HS-5 (cell line): ENCODE measurements at places on chromosomes 4 and X.

- no peak for DNase-seq
Observed at GRCh38 chrX:36534900-36535299, 473.3 kb upstream of the FAM47C start.

- DNase-seq, result peak; percentile 81
Observed at GRCh38 chr4:165325732-165326512, 1.5 kb upstream of the MSMO1 start.

DNA sequence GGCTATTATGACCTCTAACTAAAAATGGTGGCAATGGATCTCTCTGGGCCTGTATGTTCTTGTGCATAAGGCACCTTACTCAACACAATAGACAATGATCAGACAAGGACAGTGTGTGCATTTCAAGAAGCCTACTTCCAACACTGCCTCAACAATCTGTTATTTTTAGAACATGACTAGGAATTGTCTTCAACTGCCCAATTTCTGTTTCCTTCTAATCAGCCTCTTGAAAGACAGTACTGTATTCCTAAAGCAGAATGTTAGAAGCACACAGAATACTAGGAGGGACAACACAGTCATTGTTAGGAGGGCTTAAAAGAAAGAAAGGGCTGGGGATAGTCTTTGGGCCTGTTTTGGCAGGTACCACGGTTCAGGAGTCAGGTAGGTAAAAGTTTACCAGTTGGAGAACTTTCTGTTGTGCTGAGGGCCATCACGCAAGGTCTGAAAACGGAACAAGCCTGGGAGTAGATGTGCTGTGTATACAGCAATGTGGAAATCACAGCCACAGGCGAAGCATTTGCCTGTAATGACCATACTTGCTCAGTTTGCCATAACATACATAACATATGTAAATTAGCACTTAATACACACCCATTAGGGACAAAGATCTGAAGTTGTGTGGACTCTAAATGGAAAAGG, 100.8 kb upstream of the ATXN3L start:
- no peak for DNase-seq

DNA sequence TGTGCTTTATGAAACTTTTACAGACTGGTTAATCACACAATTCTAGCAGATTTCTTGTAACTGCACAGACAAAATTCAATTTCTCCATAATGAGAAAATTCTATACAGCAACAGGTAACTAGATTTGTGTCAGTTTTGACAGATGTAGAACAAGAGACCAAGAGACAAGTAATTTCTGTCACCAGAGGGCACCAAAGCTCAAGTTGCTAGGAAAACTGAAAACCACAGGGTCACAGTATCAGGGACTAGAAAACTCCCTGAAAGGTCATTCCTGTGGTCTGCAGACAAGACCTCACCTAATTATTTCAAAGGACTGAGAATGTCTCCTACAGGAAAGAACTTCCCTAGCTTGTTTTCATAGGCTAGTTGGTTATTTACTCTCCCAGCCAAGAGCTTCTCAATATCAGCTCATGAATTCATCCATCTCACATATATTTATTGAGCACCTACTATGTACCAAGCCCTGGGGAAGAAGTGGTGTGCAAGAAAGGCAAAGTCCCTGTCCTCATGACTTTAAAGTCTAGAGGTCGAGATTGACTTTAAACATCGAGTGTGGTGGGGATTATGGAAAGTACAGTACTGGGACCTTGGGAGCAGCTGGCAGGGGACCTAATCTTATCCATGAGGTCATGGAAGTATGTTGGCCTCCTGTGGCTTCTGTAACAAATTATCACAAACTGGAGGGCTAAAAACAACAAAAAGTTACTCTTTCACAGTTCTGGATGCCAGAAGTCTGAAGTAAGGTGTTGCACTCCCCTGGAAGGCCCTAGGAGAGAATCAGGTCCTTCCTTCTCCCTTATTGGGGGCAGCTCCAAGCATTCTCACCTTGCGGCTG, 47.8 kb upstream of the SETD7 start:
- no peak for DNase-seq

DNA sequence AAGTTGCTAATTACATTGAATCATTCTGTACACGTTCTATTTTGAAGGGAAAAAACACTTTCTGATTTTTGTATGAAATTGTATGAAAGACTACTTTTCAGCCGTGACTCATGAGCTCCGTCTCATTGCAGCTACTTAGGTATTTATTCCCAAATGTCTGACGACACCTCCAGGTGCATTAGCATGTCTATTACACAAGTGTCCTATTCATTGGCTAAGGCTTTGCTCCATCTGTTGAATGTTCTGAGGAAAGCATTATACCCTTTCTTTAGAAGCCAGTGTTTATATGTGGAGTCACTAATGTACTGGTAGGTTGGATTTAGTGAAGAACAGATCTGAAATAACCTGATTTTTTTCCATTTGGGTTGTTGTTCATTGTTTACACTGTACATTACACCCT, 51.8 kb downstream of the MAP7D3 start:
- DNase-seq, result no peak

DNA sequence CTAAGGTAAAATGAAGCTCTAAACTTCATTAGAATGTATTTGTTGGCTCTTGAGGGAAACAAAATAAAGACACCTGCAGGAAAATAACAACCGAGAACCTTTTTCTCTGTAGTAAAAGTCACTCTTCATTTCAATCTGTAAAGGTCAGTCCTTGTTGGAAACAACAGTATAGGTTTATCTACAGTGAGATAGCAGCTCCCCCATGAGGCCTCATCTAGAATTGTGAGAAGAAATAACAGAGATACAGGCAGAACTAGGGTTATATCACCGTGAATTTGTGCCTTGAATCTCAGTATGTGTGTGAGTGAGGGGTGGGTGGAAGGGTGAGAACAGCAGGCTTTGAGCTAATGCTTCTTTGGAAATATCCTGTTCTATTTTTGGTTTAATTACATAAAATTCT, 107.8 kb upstream of the FMR1 start:
- DNase-seq, result no peak

DNA sequence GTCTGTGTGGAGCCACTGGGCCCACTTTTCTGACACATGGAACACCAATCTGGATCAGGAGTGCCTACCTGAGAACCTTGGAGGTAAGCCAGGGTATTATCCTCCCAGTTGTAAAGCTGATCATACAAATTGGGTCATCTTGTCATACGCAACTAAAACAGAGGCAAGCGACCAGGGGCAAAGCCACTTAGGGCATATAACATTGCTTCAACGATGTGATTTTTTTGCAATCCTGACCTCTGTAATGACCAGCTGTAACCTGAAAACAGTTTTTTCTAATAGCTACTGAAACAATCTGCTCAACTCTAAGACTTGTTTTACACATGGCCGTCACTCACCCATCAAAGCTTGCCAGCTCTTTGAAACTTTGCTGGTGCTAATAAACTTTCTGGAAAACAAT, 261.5 kb upstream of the AGTR2 start:
- no peak for DNase-seq

DNA sequence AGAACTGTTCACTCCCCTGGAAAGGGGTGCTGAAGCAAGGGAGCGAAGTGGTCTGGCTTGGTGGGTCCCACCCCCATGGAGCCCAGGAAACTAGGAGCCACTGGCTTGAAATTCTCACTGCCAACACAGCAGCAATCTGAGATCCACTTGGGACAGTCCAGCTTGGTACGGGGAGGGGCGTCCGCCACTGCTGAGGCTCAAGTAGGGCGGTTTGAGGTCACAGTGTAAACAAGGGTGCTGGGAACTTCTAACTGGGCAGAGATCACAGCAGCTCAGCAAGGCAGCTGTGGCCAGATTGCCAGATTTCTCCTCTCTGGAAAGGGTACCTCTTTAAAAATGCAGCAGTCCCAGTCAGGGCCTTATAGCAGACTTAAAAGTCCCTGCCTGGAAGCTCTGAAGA, 53.9 kb upstream of the GALNTL6 start:
- DNase-seq, result no peak

DNA sequence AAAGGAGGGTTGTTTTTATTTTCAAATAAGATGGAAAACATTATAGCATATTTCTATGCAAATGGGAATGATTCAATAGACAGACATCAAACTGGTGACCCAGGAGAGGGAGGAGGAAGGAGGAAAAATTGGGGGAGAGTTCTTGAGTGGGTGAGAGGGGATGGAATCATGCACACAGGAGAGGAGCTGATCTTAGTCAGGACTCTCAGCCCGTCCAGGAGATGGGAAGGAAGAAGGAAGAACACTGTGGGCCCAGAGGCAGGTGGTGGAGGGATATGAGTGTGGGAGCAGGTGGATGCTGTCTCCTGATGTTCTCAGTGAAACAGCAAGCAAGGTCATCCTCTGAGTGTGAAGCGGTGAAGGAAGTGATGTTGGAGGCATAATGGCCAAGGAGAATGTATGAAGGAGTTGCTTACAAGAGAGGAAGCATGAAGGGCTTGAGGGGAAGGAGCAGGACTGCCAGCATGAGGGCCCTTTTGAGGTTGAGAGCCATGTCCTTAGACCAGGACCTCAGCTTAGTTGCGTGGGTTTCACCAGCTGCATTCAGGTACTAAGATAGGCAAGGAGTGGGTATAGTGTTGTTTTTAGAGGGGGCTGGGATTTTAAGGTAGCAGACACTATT, 161.7 kb upstream of the NAP1L5 start:
- no peak for DNase-seq

GRCh38 chr4:89336818-89337420, 29.3 kb upstream of the GPRIN3 start:
- no peak for DNase-seq

DNA sequence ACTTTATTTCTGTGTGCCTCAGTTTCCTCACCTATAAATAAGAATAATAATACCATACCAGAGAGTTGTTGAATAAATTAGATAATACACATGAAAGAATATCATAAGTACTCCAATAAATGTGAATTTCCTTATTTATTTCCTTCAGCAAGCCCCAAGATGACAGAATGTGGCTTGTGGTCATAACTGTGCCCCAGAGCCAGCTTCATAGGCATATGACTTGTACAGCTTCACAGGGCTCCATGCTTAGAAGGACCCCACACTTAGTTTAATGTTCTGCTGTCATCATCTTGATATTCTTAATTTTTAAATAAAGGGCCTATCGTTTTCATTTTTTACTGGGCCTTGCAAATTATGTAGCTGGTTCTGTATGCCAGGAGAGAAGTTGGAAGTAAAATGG, 25.3 kb downstream of the VSIG4 start:
- DNase-seq, result no peak

DNA sequence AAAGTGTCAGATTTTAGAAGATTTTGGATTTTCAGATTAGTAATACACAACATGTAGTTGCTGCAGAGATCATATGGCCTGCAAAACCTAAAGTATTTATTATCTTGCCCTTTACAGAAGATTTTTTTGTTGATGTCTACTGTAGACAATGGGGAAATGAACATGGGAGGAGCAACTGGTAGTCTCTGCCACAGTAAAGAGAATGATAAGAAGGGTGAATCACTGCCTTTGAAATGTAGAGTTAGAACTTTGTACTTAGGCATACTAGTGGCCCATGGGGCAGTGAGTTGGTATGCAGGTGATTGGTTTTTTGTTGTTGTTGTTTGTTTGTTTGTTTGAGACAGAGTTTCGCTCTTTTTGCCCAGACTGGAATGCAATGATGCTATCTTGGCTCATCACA, 50.1 kb downstream of the GAB1 start:
- DNase-seq, result no peak

- no peak for DNase-seq
Observed at GRCh38 chr4:53702334-53703266, 111.3 kb upstream of the LNX1 start.

DNA sequence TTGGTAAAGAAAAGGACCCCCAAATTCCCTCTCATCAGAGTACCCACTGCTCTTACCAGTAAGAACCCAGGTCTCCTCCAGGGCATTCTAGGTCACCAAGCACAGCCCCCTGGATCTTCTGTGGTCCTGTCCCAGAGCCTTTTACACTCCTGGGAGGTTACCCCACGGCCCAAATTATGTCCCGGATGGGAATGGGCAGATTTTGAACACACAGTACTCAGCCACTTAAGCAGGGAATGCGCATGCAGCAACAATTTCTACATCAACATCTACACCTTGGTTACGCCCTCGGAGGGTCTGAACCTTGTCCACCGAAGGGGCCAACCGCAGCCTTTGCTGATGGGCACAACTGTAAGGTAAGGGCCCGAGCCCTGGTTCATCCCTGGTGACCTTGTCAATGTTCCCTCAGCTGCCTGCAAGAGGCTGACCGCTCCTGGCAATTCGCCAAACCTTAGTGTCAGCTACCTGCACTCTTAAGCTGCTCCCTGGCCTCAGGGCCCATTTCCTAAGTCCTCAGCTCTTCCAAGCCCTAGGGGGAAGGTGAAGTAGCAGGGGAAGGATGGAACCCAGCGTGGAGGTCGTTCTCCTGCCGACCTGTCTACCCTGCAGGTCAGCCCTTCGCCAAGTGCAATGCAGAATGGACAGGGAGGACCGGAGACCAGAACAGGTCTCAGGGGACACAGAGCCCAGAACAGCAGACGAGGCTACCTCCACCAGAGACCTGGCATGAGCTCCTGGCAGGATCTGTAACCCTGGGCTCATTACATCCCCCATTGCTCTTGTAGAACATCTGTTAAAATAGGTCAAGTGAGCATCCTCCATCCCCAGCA, 5.9 kb downstream of the TIMP1 start:
- no peak for DNase-seq

- no peak for DNase-seq
Observed at GRCh38 chr4:186982160-186982559, 258.5 kb upstream of the FAT1 start.

DNA sequence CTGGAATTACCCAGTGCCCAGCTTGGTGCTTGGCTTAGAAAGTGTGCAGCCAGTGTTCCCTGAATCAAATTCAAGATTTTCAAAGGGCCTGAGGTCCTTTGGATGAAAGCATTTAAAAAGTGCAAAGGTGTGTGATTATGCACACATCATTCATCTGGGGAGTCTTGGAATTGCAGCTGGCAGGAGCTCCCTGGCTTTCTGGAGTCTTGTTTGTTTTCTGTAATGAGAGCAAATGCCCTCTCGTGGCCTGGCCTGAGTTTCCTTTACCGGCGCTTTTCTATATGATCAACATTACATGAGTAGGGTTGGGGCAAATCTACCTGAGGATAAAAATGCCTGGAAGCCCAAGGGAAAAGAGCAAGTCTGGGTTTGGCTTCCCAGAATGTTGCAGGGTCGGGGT, 24.6 kb upstream of the SORCS2 start:
- DNase-seq, result no peak

GRCh38 chrX:55039471-55039870, 8.7 kb upstream of the ALAS2 start:
- no peak for DNase-seq

DNA sequence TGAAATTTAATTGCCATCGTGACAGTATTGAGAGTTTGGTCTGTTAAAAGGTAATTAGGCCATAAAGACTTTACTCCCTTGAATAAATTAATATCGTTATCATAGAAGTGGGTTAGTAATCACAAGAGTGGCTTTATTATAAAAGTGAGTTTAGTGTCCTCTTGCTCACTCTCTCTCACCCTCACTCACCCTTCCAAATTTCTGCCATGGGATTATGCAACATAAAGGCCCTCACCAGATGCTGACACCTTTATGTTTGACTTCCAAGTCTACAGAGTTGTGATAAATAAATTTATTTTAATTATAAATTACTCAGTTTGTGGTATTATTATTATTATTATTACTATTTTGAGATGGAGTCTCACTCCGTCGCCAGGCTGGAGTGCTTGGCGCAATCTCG, 1070.8 kb downstream of the PCDH18 start:
- no peak for DNase-seq

GRCh38 chr4:4599481-4600275, 57.8 kb upstream of the STX18 start:
- DNase-seq, result no peak
